ENCODE measurements at places on chromosomes 11 and 22. TPM values are rescaled to one million over a fixed set of nuclear protein-coding genes. Genes with fewer than 3 reads are reported as not detected.
A peak's percentile ranks its signal among the peaks of the same experiment; 100 is the strongest.

DNA sequence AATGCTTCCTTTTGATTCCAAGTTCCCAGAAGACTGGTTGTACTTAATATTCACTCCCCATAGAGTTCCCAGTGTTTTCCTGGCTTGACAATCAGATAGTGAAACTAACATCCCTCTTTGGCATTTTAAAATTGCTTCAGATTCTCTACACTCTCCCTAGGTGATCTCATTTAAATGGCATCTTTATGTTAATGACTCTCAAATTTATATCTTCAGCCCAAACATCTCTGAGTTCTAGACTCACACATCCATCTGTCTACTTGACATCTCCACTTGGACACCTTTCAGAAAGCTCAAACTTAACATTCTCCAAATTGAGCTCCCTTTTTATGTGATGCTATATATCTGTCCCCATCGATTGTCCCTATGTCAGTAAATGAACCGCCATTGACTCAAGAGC is 232.0 kb downstream of the NTM start:
- DNase-seq: no peak
- H3K4me3 ChIP-seq: no peak overlapping the region
- H3K27me3 ChIP-seq: no peaks in the 10 kb centered on the region
- no peaks in the 10 kb centered on the region for H3K36me3 ChIP-seq
- H3K4me1 ChIP-seq: no peaks in the 10 kb centered on the region

GRCh38 chr22:49992921-49993648 is 19.5 kb downstream of the IL17REL start:
- DNase-seq: peak; percentile 93
- H3K36me3 ChIP-seq: no peaks in the 10 kb centered on the region
- H3K27ac ChIP-seq: no peak overlapping the region
- H3K4me3 ChIP-seq: no peak overlapping the region

GRCh38 chr11:77109236-77110019 is 6.8 kb downstream of the OMP start:
- H3K27me3 ChIP-seq: no peaks in the 10 kb centered on the region
- no peak overlapping the region for H3K4me3 ChIP-seq
- DNase-seq: peak; percentile 62
- H3K36me3 ChIP-seq: no peaks in the 10 kb centered on the region

DNA sequence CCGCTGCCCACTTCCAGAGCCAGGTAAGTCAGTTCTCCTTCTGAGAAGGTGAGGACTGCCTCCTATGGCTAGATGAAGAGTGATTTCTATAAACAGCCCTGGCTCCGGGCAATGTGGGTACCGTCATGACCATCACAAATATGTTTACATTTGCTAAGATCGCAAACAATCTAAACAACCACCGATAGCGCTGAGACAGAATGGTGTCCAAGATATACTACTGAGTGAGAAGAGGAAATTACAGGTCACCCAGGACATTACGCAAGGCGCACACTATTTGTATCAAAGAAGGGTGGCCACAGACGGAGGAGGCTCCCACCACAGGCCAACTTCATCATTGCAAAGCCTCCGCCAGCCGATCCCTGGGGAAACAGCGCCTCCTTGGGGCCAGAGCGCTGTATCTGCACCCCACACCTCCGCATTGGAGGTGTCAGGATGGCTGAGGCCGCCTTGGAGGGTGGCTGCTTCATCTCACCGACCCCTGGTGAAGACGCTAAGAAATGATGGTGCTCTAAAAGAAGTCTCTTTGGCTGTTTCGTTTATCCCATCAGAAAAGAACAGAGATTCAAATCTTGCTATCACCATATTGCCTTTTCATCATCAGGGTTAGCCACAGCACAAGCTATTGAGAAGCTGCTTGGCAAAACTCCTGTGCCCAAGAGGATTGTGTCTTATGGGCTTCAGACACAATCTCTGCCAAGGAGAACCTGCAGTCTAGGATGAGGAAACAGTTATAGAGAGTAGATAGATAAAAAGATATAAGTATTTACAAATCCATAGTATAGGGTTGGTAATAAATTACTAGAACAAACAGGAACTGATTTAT is 12.3 kb upstream of the ASRGL1 start:
- no peak for DNase-seq
- no peak overlapping the region for H3K27ac ChIP-seq
- H3K4me3 ChIP-seq: no peak overlapping the region
- no peaks in the 10 kb centered on the region for H3K27me3 ChIP-seq

DNA sequence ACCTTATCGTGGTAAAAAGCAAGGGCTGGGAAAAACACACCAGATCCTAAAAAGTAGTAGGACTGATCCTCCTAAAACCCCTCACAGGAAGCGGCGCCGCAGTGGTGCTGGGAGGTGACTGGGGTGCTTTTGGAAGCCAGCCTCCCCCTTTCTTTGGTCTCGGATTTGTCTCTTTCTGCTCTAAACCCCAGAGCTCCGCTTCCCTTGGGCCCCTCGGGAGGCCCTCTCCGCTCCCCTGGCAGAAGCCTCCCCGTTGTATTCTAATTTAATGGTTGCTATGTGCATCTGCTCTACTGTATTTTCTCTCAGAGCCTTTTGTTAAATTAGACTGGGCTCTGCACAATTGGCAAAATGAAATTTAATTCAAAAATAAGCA is 587.7 kb downstream of the OPCML start:
- H3K27ac ChIP-seq: no peak overlapping the region
- peaks cover 29% of the 10 kb centered on the region for H3K27me3 ChIP-seq
- H3K4me1 ChIP-seq: no peaks in the 10 kb centered on the region
- H3K4me3 ChIP-seq: no peak overlapping the region
- no peak for DNase-seq

- DNase-seq: no peak
- H3K27me3 ChIP-seq: no peaks in the 10 kb centered on the region
- H3K27ac ChIP-seq: peak overlapping the region; percentile 92
- no peaks in the 10 kb centered on the region for H3K36me3 ChIP-seq
- peak overlapping the region; percentile 33 for H3K4me3 ChIP-seq
These were observed 757 bp upstream of the HINFP start for GRCh38 chr11:119120639-119121007.

Gene VSIG10L2
- polyA plus RNA-seq: not detected

Gene CECR2
- polyA plus RNA-seq: 22.0 TPM

Gene TBX10
- 0.18 TPM for polyA plus RNA-seq

Gene APOL5
- polyA plus RNA-seq: not detected
